ENCODE measurements at places on chromosomes 12 and 14.

DNA sequence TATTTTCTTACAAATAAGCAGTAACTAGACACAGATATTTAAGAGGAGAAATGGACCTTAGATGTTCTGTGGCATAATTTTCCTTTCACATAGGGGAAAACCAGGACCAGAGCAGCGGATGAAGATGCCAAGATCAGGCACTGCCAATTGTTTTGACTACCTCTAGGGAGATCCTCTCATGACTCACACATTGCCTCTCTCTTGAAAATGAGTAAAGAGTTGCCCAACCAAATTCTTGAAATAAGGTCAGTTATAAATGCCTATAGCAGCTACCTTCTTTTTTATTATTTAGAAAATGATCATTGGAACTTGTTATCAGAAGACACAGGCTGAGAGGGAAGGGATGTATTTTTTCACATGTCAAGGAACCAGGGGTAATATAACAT, 263.4 kb upstream of the PLEKHG7 start:
- no peak for DNase-seq

DNA sequence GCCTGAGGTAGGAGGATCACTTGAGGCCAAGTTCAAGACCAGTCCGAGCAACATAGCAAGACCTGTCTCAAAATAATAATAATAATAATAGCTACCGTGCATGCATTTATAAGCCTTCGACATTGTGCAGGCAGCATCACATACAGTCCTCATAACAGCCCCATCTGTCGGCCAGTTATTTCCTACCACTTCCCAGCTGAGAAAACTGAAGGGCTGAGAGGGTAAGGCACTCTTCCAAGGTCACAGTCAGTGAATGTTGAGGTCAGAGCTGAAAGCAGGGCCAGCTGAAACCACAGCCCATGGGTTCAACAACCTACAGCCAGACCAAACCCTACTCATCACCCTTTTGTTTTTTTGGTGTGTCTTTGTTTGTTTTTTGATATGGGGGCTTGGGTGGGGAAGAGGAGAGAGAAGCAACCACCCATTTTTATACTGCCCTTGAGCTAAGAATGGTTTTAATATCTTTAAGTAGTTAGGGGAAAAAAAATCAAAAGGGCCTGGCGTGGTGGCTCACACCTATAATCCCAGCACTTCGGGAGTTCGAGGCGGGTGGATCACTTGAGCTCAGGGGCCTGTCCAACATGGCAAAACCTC, 16.8 kb upstream of the ITPK1 start:
- no peak for DNase-seq

GRCh38 chr12:13562915-13563742, 366.6 kb downstream of the EMP1 start:
- DNase-seq, result no peak

GRCh38 chr12:94062796-94063635, 85.4 kb upstream of the PLXNC1 start:
- no peak for DNase-seq

DNA sequence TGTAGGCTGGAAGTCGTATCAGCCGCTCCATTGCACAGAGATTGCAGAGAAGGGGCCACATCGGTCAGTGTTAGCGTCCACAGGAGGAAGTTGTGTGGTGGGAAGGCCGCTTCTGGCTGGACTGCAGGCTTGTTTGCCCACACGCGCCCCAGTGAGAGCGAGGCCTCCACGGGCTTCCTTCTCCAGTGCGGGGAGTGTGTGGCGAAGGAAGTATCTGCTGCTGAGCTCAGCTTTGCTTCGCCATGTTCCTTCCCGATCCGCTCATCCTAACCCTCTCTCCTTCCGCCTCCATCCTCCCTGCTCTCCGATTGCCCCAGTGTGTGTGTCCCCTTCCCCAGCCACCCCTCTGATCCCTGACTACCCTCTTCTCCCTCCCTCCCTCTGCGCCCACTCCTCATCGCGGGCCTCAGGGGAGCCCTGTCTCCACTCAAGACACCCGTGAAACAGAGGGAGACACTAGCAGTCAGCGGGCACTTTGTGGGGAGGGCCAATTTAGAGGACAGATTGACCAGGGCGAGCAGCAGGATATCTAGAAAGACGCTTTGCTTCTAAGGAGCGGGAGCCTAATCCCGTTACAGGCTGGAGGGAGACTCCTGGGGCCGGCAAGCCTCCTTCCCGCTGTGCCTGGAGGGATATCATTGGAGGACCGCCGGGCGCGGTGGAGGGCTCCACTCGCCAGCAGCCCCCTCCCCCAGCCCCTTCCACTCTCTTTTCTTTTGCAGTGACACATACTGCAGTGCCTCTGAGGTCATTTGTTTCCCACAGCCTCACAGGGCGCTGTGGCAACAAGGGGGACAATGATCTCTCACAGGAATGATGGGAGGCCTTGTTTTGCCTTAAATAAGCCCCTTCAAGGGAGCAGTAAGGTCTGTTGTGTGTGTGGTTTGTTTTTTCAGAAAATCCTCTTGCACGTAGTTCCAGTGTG, 428.8 kb downstream of the ZFP36L1 start:
- no peak for DNase-seq

DNA sequence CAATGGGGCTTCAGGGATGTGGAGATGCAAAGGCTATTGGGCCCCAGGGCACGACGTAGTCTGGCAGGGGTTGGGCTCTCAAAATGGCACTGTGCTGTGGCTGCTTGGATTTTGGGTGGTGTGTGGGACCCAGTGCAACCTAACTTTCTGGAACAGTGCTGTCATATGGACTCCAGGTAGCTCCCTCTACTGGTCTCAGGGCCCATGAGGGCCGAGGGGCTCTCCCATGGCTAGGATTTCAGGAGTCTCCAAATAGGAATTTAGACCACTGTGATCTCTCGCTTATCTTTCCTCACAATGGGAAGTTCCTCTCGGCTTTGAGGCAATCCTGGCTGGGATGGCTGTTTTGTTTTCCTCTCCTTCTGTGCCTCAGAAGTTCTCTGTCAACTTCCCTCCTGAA, 68.2 kb upstream of the MUCL1 start:
- DNase-seq, result no peak

DNA sequence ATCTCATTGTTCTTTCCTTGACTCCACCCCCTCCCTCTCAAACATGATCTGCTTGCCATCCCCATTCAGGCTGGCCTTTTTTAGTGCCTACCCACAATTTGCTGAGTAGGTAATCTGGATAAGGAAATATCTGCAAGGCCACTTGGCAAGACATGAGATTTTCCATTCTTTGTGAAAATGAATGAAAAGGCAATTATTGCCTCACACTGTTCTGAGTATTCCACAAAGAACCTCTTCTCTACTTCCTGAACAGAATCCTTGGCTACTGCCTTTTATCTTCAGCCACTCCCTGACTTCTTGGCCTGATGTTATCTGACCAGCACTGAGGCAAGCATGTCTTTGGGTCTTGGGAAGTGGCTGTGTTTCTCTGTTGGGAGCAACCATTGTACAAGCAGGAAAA, 263.2 kb upstream of the ATP2B1 start:
- DNase-seq, result no peak

GRCh38 chr12:19894050-19894449, 454.8 kb downstream of the AEBP2 start:
- no peak for DNase-seq

DNA sequence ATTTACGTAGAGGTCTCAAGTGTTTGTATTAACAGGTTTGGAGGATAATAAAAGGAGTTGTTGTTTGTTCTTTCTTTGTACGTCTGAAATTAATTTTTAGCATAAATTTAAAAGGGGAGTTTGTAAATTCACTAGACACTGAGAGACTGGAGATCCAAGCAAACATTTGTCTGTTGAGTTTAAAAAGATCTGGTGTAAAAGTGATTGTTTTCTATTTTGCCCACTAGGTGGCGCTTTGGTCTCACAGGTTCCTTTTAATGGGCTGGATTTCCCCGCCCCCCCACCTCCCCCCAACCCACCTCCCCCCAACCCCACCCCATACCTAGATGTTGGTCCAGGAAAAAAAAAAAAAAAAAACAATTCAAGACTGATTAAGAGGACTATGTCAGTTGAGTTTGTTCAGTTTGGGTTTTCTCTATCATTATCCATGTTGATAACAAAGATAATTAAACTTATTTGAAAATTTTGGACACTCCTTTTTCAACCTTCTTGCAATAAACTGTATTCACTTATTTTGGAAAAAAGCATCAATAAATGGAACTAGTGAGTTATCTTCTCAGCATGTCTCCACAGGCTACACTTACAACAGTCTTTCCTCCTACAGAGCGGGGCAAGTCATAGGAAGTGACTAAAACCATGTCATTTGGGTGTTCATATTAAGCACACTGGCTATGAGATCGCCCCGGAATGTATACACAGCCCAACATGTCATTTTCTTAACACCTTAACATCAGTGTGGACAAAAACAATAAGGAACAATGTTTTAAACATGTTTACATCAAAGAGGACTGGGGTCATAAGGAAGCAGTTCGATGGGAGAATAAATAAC, 841.1 kb downstream of the NRXN3 start:
- no peak for DNase-seq

DNA sequence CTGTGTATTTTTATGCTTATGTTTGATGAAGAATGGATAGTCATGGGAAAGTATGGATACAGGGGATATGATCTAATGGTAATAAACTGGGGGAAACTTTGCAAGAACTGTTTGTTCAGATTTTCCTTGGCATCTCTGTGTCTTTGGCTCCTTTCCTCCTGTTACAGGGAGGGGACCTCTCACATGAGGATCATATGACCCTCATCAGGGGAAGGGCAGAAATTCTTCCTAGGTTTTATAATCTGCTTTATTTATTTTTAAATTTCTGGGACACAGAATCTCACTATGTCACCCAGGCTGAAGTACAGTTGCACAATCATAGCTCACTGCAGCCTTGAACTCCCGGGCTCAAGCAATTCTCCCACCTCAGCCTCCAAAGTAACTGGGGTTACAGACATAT, 526.5 kb downstream of the CCER1 start:
- no peak for DNase-seq

- DNase-seq, result no peak
These were observed 61.8 kb upstream of the PTPRQ start for GRCh38 chr12:80382254-80382653.

- no peak for DNase-seq
These were observed 24.0 kb downstream of the TTC9 start for GRCh38 chr14:70665448-70666360.

Data from NCI-H2081 treated with DMSO at 0.1 percent for 48 hours (cell line).